ENCODE measurements at places on chromosomes 1 and 21.

- no peak for DNase-seq
Measured at GRCh38 chr1:246591958-246592357, 25.7 kb downstream of the CNST start.

GRCh38 chr1:164456272-164456671 is 102.7 kb upstream of the PBX1 start:
- no peak for DNase-seq

DNA sequence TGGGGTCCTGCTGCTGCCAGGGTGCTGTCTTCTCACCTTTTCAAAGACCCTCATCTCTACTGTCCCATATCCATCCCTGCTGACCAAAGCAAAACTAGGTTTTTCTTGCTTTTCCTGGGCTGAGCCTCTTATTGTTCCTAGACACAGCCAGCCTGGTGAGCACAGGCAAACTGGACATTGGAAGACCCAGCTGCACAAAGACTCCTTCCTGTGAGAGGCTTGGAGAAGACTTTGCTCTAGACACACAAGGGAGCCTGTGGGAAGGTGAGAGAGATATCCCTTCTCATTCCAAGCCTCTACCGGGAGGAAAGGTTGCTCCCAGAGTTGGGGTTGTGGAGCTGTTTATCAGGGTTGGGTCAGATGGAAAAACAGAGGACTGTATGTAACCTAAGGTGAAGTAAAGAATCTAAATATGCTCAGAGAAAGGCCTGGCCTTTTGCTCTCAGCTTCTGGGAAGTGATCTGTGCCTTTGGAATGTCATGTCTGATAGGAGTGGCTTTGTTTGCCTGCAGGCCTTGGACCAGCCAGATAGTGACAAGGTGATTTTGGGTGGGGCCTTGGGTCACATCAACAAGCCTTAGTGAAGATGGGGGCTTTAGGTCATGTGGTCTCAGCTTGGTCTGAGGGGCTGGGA is 87.6 kb upstream of the RUNX1 start:
- no peak for DNase-seq

GRCh38 chr1:231903586-231904081 is 277.0 kb downstream of the DISC1 start:
- no peak for DNase-seq

- no peak for DNase-seq
Measured at GRCh38 chr1:19969898-19970660, 9.3 kb downstream of the PLA2G2A start.

DNA sequence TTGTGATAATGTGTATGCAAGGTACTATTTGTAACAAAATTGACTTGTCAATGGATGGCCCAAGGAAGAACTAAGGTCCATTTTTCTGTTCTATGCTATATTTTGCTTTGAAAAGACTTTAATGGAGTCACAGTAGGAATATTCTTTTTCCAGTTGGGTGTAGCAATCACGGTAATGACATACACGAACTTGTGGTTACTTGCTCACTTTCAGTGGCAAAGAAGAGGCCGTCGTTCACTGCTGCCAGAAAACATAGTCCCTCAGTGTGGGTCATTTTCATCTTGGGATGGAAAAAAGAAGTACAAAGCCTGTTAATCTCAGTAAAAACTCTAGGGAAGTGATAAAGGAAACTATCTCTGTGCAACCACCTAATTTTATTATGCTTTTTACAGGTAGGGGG is 47.8 kb upstream of the LAMC2 start:
- no peak for DNase-seq

GRCh38 chr1:197984289-197984688 is 67.1 kb downstream of the LHX9 start:
- DNase-seq = no peak

DNA sequence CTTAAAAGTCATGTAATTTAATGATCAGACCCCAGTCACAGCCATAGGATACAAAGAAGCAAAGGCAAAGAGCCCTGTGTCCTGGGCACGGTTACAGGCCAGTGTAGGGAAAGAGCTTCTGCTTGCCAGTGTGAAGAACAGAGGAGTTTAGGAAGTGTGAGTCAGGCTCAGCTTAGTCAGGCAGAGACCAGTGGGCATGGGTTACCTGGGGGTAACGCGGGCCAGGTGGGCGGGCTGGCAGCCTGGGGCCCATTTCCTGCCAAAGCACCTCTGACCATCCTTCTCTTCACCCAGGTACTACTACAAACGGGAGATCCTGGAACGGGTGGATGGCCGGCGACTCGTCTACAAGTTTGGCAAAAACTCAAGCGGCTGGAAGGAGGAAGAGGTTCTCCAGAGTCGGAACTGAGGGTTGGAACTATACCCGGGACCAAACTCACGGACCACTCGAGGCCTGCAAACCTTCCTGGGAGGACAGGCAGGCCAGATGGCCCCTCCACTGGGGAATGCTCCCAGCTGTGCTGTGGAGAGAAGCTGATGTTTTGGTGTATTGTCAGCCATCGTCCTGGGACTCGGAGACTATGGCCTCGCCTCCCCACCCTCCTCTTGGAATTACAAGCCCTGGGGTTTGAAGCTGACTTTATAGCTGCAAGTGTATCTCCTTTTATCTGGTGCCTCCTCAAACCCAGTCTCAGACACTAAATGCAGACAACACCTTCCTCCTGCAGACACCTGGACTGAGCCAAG is 4.7 kb downstream of the ELF3 start:
- DNase-seq = no peak

GRCh38 chr21:31830701-31831100 is 42.1 kb upstream of the HUNK start:
- no peak for DNase-seq
